ENCODE measurements at places on chromosomes 4 and X. TPM values are rescaled to one million over a fixed set of nuclear protein-coding genes. Genes with fewer than 3 reads are reported as not detected.
A peak's percentile ranks its signal among the peaks of the same experiment; 100 is the strongest.

DNA sequence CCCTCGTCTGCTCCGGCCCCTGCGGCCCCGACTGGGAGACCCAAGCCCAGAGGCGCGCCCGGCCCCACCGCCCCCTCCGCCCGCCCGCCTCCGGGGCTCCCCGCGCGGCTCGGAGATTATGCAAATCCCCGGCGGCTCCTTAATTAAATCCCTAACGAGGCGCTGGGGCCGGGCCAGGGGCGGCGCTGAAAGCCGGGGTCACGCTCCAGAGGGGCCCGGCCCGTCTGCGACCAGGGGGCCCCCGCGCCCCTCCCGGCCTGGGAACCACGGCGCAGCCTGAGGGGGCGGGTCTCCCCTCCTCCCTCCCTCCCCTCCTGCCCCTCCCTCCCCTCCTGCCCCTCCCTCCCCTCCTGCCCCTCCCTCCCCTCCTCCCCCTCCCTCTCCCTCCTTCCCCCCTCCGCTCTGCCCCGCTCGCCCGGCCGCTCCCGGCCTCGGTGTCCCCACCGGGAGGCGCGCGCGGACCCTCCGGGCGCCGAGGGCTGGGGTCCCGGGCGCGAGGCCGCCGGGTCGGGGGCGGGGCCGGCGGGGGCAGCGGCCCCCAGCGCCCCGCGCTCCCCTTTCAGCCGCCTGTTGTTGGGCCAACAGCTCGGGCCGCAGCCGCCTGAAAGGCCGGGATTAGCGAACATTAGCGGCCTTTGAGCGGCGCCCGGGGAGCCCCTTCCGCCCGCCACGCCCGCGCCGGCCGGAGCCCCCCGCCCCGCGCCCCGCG is 25.9 kb upstream of the FGFR3 start:
- no peak overlapping the region for H3K27ac ChIP-seq
- no peaks in the 10 kb centered on the region for H3K36me3 ChIP-seq
- no peaks in the 10 kb centered on the region for H3K27me3 ChIP-seq
- peak overlapping the region; percentile 51 for H3K4me3 ChIP-seq

DNA sequence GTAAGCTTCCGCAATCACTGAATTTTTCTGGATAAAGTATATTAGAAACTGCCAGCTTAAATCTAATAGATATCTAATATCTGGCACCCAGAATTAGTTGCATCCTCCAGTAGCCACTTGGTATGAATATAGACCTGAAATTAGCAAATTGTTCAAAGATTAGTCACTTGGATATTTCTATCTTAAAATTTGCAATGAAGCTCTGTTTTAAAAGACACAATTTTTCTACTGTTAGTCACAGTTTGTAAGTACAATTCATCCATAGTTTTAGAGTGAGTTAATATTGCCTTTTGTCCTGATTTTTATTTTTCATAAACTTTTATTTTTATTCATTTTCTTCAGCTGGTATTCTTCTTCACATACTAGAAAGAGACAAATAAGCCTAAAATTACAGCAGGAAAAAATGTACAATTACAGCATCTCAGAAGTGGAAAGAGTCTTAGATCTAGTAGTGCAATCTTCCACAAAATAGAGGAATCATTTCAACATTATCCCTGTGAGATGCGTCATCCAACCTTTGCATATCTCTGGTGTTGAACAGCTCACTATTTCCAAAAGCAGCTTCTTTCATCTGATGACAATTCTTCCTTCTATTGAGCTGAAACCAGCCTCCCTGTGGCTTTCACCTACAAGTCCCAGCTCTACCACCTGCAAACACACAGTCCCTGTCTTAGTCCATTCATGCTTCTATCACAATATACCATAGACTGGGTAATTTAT is 190.0 kb upstream of the AR start:
- H3K27me3 ChIP-seq, result no peaks in the 10 kb centered on the region
- no peak for DNase-seq
- H3K4me1 ChIP-seq, result no peaks in the 10 kb centered on the region
- H3K27ac ChIP-seq, result no peak overlapping the region
- no peak overlapping the region for H3K4me3 ChIP-seq
- H3K36me3 ChIP-seq, result no peaks in the 10 kb centered on the region

DNA sequence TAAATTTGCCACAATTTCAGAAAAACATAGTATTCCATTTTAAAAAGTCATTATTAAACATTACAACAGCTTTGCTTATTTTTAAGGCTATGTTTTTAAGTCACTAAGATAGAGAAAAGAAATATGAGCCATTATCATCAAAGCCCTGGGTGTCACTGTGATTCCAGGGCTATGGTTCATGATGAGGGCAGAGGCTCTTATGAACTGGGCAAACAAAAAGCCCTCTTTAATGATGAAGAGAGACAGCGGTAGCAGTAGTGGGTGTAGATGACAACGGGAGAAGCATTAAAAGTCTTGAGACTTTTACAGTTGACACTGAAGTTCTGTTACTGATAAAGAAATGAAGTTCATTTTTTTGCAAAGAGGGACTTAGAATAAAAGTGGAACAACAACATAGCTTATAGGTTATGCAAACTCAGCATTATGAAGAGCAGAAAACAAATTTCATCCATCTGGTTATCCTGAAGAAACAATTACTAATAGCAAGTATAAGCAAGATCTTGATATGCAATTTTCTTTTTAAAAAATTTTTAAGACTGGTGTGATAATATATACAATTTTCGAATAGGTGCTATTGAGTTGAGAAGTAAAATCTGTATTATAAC is 202.7 kb upstream of the ETNPPL start:
- no peaks in the 10 kb centered on the region for H3K27me3 ChIP-seq
- DNase-seq, result no peak

GRCh38 chr4:87633243-87633642 is 16.8 kb upstream of the DMP1 start:
- peaks cover 24% of the 10 kb centered on the region for H3K4me1 ChIP-seq
- peak overlapping the region; percentile 19 for H3K27ac ChIP-seq
- no peaks in the 10 kb centered on the region for H3K36me3 ChIP-seq
- no peak for DNase-seq
- no peak overlapping the region for H3K4me3 ChIP-seq

DNA sequence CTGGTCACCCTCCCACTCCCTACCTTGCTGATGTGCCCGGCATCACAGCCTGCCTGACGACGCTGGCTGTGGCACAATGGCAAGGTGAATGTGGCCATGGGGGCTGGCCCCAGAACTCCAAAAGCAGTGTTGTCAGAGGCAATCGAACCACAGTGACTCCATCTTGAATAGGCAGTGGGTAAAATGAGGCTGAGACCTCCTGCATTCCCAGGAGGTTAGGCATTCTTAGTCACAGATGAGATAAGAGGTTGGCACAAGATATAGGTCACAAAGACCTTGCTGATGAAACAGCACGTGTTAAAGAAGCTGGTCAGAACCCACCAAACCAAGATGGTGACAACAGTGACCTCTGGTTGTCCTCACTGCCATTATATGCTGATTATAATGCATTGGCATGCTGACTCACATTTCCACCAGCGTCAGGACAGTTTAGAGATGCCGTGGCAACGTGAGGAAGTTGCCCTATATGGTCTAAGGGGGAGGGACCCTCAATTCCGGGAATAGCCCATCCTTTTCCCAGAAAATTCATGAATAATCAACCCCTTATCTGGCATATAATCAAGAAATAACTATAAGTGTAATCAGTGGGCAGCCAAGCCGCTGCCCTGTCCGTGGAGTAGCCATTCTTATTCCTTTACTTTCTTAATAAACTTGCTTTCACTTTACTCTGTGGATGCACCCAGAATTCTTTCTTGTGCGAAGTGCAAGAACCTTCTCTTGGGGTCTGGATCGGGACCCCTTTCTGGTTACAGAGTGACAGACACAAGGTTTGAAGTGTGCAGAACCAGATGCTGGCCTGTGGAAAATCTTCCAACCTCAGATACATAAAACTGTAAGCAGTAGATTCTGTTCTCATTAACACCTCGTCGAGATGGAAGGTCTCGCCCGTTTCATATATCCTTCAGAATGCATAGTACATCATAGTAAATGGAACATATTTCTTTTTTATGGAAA is 26.8 kb upstream of the CLDN24 start:
- no peaks in the 10 kb centered on the region for H3K27me3 ChIP-seq
- no peak overlapping the region for H3K4me3 ChIP-seq
- no peaks in the 10 kb centered on the region for H3K36me3 ChIP-seq
- DNase-seq, result no peak

- no peak overlapping the region for H3K4me3 ChIP-seq
- H3K27ac ChIP-seq, result peak overlapping the region; percentile 69
- no peaks in the 10 kb centered on the region for H3K4me1 ChIP-seq
Observed at GRCh38 chrX:13373027-13373426, 53.2 kb upstream of the ATXN3L start.

- H3K27me3 ChIP-seq, result no peaks in the 10 kb centered on the region
- no peaks in the 10 kb centered on the region for H3K36me3 ChIP-seq
- H3K4me1 ChIP-seq, result peaks cover 7% of the 10 kb centered on the region
- no peak overlapping the region for H3K27ac ChIP-seq
- no peak for DNase-seq
- peak overlapping the region; percentile 59 for H3K4me3 ChIP-seq
Observed at GRCh38 chr4:138090150-138090917, 151.8 kb downstream of the SLC7A11 start.

DNA sequence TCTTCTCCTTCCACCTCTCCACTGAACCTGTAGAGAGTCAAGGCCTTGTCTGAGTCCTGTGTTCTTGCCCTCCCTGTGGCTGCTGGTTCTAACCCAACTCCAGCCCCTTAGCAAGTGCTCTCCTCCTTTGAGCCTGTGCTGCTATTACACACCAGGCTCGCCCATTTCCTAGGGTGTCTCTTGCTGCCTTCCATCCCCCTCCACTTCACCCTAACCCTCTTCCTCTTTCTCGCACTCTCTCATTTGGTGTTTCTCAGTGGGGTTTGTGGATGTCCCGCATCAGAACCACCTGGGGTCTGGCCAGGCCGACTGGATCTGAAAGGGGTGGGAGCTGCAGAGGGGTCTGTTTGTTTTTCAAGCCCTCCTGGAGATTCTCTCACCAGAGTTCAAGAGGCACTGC is 156.7 kb downstream of the SPRY1 start:
- H3K36me3 ChIP-seq, result no peaks in the 10 kb centered on the region
- H3K27me3 ChIP-seq, result no peaks in the 10 kb centered on the region
- H3K27ac ChIP-seq, result no peak overlapping the region

GRCh38 chrX:50618788-50619558 is 148.3 kb upstream of the DGKK start:
- no peaks in the 10 kb centered on the region for H3K36me3 ChIP-seq
- no peaks in the 10 kb centered on the region for H3K27me3 ChIP-seq
- H3K4me1 ChIP-seq, result no peaks in the 10 kb centered on the region
- DNase-seq, result no peak
- H3K27ac ChIP-seq, result no peak overlapping the region
- H3K4me3 ChIP-seq, result no peak overlapping the region

DNA sequence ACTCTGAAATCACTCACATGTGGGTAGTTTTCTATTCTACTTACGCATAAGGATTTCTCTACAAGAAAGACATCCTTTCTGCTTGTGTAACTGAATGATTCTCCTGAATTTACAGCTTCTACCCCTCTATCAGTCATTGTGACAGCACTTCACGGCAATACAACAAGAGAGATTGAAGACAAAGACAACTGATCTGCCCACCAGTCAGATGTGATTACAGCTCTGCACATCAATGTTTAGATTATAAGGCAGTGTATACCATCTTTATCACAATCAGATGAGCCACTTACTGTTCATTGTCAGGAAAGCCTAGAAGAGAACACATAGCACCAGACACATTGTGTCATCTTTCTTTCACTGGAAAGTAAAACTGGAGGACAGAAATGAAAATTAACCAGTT is 324.4 kb downstream of the CENPC start:
- no peak overlapping the region for H3K4me3 ChIP-seq
- no peaks in the 10 kb centered on the region for H3K4me1 ChIP-seq
- H3K36me3 ChIP-seq, result no peaks in the 10 kb centered on the region
- no peak for DNase-seq
- H3K27ac ChIP-seq, result no peak overlapping the region
- no peaks in the 10 kb centered on the region for H3K27me3 ChIP-seq

GRCh38 chr4:86558258-86558657 is 35.9 kb upstream of the PTPN13 start:
- no peak overlapping the region for H3K27ac ChIP-seq
- H3K36me3 ChIP-seq, result no peaks in the 10 kb centered on the region
- H3K4me1 ChIP-seq, result peaks cover 7% of the 10 kb centered on the region
- no peak for DNase-seq

DNA sequence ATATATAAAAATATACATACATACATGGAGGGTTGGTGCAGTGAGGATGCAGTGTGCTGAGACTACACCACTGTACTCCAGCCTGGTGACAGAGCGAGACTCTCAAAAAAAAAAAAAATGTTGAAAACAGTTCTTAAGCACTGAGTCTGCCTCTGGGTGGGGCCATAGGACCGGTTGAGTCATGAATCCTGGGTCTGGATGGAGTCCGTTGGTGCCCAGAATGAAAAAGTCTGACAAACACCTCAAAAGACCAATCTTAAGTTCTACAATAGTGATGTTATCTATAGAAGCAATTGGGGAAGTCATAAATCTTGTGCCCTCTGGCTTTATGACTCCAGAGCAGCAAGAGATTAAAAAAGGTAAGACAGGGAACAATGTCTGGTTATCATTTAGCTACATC is 70.4 kb downstream of the FGFBP1 start:
- no peaks in the 10 kb centered on the region for H3K27me3 ChIP-seq
- H3K4me3 ChIP-seq, result no peak overlapping the region
- H3K36me3 ChIP-seq, result no peaks in the 10 kb centered on the region
- no peak overlapping the region for H3K27ac ChIP-seq
- no peaks in the 10 kb centered on the region for H3K4me1 ChIP-seq

GRCh38 chr4:173130687-173131086 is 37.9 kb upstream of the GALNT7 start:
- H3K4me3 ChIP-seq, result no peak overlapping the region
- no peaks in the 10 kb centered on the region for H3K27me3 ChIP-seq
- H3K36me3 ChIP-seq, result no peaks in the 10 kb centered on the region
- no peak for DNase-seq

DNA sequence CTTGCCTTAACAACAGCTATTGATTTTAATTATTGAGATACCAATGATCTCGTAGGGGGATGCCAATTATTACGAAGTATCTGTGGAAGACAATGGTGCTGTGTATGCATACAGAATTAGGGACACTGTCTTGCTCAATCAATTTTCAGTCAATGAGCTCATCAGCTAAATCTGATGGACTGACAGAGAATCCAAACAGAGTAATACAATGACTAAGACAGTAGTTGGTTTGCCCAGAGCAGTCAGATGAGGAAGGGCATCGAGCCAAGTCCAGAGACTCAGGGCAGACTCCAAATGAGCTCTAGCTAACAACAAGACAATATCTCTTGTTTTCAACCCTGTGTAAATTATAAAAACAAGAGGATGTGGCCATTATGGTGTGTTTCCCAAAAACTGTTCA is 14.7 kb upstream of the GSX2 start:
- H3K27ac ChIP-seq, result no peak overlapping the region
- H3K4me1 ChIP-seq, result peaks cover 12% of the 10 kb centered on the region
- no peak for DNase-seq
- no peak overlapping the region for H3K4me3 ChIP-seq
- no peaks in the 10 kb centered on the region for H3K27me3 ChIP-seq
- no peaks in the 10 kb centered on the region for H3K36me3 ChIP-seq

GRCh38 chrX:97876697-97877407 is 993.1 kb downstream of the RPA4 start:
- H3K27me3 ChIP-seq, result no peaks in the 10 kb centered on the region
- no peak for DNase-seq
- H3K4me1 ChIP-seq, result no peaks in the 10 kb centered on the region
- no peak overlapping the region for H3K4me3 ChIP-seq
- no peak overlapping the region for H3K27ac ChIP-seq
- H3K36me3 ChIP-seq, result no peaks in the 10 kb centered on the region

The TEX13C gene
- total RNA-seq, result not detected

The CXCL8 gene
- total RNA-seq, result 5.4 TPM

The GABRG1 gene
- total RNA-seq, result not detected

The FAAH2 gene
- total RNA-seq, result 1.2 TPM

The FAM47E gene
- total RNA-seq, result 0.54 TPM

The LUZP4 gene
- not detected for total RNA-seq

The SPANXA1 gene
- total RNA-seq, result not detected

The TRIM60 gene
- not detected for total RNA-seq

Data from thoracic aorta (tissue), 2 donors.